ENCODE measurements at places on chromosomes 5 and 9.

GRCh38 chr5:113606298-113607134 lies 93.0 kb downstream of the YTHDC2 start:
- no peak for DNase-seq

- DNase-seq: no peak
Measured at GRCh38 chr9:8156346-8156745, 356.8 kb upstream of the DMAC1 start.

- DNase-seq: no peak
Measured at GRCh38 chr9:136653323-136654079, 9.2 kb upstream of the EGFL7 start.

DNA sequence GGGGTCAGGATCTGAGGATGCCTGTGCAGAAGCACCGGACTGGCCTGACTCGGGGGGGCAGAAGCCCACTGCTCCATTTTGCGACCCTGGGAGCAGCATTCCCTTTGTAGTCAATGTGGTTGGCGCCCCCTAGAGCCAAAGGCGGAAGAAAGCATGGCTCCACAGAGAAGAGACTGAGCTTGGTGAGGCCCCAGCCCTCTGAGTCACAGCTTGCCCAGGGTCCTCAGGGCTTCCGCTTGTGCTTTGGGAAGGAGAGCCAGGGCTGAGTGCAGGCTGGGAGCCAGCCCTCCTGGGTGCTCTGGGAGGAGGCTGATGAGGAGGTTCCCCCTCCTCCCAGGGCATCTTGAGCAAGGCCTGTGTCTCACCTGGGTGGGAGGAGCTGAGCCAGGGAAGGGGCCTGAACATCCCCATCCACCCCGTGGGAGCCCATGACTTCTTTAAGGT lies 5.5 kb upstream of the AQP3 start:
- peak; percentile 5 for DNase-seq

- no peak for DNase-seq
Measured at GRCh38 chr9:113623851-113624485, 160.4 kb downstream of the RGS3 start.

- no peak for DNase-seq
Measured at GRCh38 chr9:136359774-136360718, 3.5 kb downstream of the DNLZ start.

DNA sequence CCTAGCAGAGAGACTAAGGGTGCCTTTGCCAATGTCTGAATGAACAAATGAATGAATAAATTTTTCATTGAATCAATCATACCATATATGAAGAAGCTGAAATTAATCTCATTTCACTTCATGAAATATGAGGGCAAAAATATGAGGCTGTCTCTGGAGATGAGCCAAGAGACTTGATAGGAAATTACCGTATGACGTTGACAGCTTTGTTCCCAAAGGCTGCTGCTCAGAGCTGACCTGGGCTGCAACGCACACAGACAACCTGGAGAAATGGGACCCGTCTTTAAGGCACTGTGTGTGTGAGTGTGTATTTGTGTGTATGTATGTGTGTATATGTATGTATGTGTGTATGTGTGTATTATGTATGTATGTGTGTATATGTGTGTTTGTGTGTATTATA lies 226.1 kb downstream of the IRX2 start:
- no peak for DNase-seq

GRCh38 chr5:133990396-133990795 lies 14.4 kb downstream of the VDAC1 start:
- no peak for DNase-seq

DNA sequence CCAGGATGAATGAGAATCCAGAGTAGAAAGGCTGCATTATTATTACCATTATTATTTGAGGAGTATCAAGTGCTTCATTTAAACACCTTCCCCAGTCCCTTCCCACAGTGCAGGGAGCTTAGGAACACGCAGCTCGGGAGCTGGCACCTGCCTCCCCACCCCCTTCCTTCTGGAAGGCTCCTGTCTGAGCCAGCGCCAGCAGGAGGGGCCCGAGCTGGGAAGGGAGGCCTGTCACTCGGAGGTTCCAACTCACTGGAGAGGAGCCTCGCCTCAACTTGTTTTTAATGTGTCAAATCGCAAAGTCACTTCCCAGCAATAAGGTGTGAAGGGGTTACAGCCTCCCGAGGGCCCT lies 156.4 kb upstream of the IRX4 start:
- DNase-seq: no peak

DNA sequence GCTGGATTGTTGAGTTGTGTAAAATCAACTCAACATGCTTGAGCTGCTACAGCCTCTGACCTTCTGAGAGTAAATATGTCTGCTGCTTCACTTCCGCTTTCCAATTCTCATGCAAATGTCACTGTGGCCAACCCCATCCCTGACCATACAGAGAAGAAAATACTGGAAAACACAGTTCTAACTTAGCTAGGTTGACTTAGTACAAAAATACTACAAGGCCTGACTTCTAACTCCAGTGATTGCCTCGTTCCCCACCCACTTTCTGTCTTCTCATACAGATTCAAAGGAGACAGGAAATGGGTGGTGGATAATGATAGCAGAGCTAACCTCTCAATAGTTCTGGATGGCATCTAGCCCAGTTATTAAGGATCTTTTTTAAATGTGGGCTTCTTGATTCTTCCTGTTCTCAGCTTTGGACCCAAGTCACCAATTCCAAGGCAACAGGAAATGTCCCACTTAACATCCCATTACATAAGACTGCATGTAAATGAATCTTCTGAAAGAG lies 226.6 kb upstream of the SLC24A2 start:
- DNase-seq: no peak

DNA sequence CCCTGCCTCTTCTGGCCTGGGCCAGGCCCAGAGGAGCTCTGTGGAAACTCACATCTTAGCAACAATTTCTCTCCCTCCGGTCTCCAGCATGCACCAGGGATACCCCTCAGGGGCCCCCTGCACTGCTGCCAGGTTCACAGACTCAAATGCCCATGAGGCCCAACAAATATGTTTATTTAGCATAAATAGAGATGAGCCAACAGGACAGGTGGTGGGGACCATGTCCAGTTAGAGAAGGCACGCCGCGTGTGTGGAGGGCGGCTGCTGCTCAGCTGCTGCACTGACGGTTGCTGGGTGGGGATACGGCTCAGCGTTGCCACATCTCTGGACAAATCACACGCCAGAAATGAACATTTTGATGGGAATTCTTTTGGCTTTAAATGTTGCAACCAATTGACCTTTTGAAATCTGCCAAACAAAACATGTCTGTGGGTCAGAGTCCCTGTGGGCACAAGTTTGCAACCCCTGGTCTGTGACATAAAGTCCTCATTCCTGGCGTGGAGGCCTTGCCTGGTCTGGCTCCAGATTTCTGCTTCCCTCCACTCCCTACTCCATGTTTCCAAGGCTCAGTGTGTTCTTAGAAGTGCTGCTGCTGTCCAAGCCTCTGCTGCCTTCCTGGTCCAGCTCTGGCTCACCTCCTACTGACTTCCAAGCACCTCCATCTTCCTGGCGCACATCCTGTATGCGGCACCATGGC lies 88.9 kb downstream of the AMBP start:
- no peak for DNase-seq

DNA sequence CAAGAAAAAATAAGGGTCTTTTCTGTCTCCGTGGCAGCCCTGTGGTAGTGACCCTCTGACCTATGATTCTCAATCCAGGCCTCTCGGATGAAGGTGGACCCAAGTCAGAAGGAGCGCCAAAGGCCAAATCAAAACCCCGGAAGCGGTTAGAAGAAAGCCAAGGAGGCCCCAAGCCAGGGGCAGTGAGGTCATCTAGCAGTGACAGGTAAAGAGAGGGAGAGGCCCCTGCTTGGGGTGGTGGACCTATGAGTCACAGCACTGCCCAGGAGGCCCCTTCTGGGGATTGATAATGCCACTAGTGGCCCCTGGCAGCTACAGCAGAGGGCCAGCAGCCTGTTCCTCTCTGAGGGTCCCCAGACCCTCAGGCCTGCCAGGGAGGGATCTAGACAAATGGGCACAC lies 6.4 kb upstream of the SLC2A8 start:
- no peak for DNase-seq

GRCh38 chr5:34959323-34959722 lies 30.0 kb downstream of the DNAJC21 start:
- DNase-seq: no peak

DNA sequence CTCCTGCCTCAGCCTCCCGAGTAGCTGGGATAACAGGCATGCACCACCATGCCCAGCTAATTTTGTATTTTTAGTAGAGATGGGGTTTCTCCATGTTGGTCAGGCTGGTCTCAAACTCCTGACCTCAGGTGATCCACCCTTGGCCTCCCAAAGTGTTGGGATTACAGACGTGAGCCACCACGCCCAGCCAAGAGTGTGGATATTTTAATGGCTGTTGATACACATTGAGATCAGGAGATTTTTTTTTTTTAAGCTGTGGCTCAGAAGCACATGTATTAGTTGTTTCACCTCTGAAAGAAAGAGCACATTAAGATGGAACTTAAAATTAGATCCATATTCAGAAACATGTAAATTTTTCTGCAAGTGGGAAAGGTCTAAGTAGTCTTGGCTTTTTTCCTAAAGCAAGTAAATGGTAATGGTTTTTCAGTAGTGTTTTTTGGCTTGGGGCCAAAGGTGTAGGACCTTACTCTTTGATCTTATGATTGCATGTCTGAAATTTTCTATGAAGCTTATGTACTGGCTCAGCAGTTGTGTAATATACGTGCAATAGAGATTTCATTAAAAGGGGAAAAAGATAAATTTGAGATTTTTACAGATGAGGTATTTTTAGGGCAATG lies 9.9 kb downstream of the RBM27 start:
- DNase-seq: no peak

GRCh38 chr9:108033976-108034964 lies 544.7 kb upstream of the KLF4 start:
- DNase-seq: no peak

DNA sequence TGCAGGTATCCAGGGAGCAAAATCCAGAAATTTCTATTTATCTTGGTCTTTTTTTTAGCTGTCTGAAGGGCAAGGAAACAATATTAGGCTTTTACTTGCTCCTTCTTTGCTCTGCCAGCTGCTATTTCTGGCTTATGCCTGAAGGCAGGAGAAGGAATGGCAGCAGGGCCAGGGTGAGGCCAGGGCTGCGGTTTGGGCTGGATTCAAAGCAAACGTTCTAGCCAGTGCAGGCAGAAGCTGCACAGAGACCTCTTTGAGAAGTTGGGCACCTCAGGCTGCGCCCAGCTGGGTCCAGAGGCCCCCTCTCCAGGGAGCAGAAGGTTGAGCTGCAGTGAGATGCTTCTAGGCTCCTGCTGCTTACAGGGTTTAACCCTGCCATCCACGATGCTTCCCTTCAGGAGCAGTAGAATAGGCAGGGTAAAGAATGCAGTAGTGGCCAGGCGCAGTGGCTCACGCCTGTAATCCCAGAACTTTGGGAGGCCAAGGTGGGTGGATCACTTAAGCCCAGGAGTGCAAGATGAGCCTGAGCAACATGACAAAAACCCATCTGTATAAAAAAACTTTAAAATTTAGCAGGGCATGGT lies 201.2 kb downstream of the ADCY2 start:
- DNase-seq: no peak

DNA sequence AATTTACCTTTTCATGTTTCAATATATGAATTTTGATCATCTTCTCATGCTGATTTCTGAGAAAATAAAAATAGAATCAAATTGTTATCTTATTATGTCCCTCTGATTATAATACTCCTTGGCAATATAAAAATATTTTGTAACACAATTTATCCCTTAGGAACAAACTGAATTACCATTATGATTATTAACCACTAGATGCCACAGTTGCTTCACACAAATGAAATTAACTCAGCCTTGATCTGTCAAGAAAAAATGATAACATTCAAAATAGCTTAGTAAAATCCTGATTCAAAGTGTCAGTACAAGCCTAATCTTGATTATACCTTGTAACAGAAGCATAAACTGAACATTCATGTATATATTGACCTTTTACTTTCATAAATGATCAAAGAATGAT lies 4.8 kb upstream of the CHSY3 start:
- no peak for DNase-seq

- no peak for DNase-seq
Measured at GRCh38 chr9:93107825-93108161, 11.8 kb downstream of the CARD19 start.

DNA sequence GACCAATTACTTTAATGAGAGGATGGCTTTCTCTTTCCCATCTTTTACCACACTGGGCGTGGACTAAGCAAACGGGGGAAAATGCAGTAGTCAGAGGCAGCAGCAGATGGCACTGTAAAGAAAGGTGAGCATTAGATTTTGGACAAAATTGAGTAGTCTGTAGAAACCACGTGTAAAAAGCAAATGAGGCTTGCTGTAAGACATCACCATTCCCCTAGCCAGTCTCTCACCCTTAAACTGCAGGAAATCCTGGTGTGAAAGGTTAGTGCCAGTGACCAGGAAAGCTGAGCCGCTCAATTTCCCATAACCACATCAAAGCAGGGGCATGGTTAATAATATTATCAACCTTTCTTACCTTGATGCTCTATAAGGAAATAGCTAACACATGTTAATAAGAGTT lies 31.8 kb downstream of the SPATA31C2 start:
- DNase-seq: no peak

DNA sequence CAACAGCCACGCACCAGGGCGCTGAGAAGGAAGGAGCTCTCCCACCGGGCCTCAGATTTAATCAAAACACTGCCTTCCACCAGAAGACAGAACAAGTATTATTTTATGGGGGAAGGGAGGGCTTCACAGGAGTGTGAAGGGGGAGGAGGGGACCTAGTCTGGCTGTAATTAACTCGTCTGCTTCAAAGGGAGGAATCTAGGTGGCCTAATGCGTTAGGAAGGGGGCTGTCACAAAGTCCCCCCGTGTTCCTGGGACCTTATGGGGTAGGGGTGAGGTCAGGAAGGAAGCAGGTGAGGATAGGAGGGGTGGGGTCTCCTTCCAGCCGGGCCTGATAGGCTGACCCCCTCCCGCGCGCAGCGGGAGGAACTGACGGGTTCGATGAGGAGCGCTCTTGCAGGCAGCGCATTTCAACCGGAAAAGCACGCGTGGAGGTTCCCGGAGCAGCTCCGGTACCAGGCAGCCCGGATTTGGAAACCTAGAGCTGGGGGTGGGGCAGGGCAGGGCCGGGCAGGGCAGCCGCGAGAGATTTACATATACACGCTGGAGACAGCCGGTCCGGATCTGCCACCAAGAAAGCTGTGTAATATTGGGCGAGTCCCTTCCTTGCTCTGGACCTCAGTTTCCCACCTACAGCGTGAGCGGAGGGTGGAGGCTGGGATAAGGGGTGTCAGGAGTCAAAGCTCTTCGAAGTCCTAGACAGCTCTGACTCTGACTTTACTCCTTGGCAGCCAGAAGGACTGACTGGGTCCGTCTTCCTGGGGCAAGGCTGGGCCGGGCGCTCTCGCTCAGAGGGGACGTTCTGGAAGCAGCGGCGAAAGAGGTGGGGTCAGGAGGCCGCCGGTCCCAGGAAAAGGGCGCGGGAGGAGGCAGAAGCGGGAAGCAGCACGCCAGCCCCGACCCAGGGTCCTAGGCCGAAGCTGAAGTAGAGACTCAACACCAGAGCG lies 1.8 kb downstream of the SHB start:
- DNase-seq: no peak
